Cortex of kidney (tissue), 1 donor: ENCODE measurements at places on chromosomes 11 and 22.

- no peak for DNase-seq
Measured at GRCh38 chr11:69005183-69005630, 7.8 kb downstream of the MRGPRF start.

- DNase-seq, result no peak
Measured at GRCh38 chr22:20240900-20241299, 27.2 kb downstream of the RTN4R start.

DNA sequence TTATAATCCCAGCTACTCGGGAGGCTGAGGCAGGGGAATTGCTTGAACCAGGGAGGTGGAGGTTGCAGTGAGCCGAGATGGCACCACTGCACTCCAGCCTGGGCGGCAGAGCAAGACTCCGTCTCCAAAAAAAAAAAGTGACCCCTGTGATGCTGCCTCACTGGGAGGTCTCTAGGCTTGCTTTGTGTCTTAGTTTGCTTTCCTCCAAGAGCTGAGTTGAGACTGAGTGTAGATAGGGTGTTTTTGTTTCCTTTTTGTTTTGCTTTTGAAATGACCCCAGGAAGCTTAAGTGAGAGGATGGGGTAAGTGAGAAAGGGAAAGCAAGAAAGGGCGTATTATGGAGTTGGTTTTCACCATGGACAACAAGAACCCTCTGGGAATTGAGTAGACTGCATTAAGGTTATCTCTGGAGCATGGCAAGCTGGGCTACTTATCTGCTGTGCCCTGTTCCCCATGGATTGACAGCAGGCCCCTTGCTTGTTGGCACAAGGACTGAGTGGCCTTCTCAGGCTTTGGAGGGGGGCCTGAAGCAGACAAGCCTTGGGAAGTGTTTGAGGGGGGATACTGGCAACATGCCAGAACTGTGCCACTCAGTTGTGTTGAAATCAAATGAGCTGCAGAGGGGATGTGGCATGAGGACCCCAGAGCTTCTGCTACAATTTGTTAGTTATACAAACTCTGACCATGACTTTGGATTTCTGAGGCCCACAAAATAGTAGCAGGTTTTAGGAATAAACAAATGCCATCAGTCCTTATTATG lies 300.6 kb upstream of the C11orf87 start:
- DNase-seq, result no peak

DNA sequence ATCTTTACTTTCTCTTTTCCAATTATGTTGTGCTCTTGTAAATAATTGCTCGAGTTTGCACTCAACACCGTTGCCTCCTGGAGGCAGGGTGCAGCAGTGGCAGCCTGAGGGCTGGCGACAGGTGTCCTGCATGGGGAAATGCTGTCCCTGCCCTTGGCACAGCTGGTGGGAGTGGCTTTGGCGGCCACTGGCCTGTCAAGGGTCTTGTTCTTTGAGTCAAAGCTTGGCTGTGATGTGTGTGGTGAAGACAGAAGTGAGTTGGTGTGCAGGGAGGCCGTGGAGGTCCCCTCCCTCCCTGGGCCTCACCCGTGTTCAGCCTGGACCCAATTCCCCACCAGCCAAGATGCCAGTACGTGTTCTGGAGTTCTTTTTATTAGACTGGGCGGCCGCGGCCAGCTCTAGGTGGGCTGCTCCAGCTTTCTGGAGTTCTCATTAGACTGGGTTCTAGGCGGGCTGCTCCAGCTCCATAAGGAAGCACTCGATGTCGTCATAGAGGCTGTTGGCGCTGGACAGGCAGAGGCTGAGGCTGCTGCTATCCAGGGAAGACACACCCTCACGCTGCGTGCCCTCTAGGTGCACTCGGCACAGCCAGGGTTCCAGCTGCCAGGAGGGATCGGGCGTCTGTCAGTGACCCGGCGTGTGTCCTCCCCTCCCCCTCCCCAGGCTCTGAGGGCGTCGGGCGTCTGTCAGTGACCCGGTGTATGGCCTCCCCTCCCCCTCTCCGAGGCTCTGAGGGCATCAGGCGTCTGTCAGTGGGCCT lies 3.4 kb downstream of the IRF7 start:
- no peak for DNase-seq

DNA sequence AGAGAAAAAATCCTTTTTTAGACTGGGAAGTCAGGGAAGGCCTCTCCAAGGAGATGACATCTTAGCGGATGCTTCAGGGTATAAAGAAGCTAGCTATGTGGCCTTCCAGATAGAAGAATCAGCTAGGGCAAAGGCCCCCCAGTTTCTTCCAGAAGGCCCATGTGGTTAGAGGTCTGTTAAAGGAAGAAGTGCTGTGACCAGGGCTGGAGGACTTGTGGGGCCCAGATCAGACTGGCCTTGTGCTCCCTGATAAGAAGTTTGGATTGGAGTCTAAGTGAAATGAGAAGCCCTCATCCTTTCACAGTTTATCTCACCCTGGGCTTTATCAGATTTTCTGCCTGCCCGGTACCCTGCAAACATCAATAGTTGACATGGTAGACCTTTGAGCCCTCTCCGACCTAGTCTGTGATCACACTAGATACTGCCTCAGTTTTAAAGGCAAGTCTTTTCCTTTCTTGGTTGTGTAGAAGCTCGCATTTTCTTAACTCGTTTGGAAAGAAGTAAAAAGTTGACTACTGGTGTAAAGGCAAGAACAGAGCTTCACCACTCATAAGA lies 7.8 kb downstream of the AMPD3 start:
- DNase-seq, result no peak

DNA sequence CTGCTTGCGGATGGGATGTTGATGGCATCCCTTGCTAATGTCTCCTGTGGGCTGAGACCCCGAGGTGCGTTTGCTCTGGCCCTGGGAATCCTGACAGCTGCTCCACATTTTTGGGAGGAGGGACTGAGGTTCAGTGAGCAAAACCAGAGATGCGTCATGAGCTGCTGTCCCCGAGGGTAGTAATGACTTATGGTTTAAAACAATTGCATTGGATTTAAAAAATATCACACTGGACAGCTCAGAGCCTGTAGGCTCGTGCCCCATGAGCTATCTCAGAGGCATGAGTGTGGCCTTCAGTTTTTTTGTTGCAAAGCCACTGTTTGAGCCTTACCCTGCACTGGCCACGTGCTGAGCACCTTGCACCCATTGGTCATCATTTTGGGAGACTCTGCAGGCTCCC lies 20.9 kb upstream of the PARVG start:
- no peak for DNase-seq

DNA sequence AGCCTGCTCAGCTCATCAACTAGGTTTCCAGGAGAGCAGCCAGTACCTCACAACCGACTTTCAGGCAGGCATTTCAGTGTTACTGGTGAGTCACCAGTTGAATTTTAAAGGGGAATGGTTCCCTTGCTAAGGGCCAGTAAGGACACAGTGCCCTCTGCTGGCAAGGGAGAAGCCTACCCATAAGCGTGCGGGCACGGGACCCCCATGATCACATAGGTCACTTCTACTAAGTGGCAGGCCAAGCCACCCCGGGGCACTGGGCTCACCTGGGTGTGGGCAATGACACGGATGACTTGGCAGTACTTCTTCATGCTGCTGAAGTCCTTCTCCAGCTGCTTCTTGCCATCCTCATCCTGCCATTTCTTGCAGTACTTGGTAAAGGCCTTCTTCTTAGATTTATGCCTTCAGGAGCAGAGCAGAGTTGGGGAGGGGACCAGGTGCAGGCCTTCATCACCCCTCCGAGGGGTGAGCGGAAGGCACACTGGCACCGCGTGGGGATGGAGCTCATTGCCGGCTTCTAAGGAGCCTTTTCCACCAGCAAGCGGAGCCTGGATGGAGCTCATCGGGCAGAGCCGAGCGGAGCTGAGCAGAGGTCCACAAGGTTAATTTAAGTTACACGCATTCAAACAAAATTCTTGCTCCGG lies 2.9 kb downstream of the RPL3 start:
- no peak for DNase-seq

- DNase-seq, result no peak
Measured at GRCh38 chr22:41683616-41684015, 5.1 kb downstream of the SNU13 start.

- no peak for DNase-seq
Measured at GRCh38 chr22:45205276-45205925, 35.3 kb downstream of the KIAA0930 start.

GRCh38 chr22:44446483-44446882 lies 51.5 kb downstream of the RTL6 start:
- DNase-seq, result no peak

GRCh38 chr11:3021125-3021524 lies 29.0 kb upstream of the NAP1L4 start:
- DNase-seq, result no peak

DNA sequence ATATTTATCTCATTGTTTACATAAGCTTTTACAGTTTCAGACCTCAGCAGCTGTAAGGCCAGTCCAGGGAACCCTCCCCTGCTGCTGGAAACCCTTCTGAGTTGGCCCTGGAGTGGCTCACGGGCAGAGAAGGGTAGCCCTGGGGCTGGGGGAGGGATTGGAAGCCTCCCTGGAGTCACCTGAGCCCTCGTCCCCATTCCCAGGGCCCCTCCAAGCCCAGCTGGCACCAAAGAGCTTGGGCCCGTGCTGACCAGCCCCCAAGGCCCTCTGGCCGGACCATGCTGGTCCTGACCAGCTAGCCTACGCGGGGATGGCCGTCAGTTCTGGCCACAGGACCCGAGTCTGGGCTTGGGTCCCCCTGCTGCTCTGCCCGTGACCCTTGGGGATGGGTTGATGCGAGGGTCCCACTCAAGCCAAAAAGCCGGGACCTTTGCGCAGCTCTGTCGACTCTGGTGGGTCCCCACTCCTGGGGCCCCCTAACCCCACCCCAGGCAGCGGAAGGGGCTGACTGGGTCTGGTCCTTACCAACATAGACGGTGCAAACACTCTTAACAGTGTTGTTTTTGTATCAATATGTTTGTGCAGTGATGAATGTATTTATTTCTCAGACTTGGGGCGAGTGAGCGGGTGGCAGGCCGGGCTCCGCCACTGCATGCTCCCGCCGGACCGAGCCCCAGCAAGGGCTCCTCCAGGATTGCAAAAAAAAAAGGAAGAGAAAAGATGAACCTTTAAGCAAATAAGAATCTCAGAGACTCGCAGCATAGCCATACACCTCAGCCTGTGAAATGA lies 17.5 kb upstream of the TMEM191C start:
- no peak for DNase-seq

DNA sequence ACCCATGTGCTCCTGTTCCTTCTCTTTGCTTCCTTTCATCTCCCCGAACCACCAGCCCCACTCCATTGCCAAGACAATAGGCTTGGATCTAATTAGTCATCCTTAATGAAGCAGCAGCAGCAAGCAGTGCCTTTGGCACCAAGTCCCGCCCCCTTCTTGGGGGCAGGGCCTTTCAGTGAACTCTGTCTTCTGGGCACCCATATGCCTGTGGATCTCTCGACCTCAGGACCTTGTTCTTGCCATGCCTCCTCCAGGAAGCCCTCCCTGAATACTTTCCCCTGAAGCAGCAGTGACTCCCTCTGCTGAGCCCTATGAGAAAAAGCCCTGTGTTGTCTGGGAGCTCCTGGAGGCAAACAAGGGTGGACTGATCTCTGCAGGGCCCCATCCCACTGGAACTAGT lies 32.1 kb downstream of the ARHGEF17 start:
- no peak for DNase-seq
